ENCODE measurements at places on chromosomes 4 and X.

- no peak for DNase-seq
These were observed 111.7 kb upstream of the RPS6KA3 start for GRCh38 chrX:20378233-20378920.

GRCh38 chr4:143188136-143189088 is 3.7 kb downstream of the USP38 start:
- DNase-seq, result no peak

GRCh38 chr4:48031802-48032525 is 15.4 kb downstream of the NIPAL1 start:
- no peak for DNase-seq

DNA sequence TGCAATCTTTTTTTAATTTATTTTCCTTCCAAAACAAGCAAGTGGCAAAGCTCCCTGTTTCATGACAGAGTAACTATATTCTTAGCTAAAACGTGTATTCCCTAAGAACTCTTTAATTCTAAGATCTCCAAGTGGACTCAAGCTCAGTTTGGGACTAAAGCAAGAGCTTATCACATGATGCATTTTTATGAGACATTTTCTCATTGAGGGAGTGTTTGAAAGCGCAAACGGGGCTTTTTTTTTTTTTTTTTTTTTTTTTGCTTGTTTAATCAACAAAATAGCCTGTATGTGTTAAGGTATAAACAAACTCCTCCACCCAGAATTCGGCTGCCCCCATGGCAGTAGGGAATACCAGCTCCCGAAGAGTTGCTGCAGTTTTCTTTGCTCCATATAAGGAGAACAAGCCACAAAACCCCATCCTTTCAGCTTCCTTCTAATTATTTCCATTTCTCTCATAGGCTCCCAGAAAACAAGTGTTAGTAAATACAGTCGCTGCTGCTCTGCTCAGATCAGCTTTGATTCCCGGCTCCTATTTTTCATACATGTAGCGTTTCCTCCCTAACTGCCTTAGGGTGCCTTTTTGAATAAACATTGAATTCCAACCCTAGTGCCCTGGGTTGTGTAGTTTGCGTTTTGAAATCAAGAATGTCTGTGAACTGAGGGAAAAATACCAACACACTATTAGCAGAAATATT is 669 bp upstream of the PPARGC1A start:
- DNase-seq, result no peak

DNA sequence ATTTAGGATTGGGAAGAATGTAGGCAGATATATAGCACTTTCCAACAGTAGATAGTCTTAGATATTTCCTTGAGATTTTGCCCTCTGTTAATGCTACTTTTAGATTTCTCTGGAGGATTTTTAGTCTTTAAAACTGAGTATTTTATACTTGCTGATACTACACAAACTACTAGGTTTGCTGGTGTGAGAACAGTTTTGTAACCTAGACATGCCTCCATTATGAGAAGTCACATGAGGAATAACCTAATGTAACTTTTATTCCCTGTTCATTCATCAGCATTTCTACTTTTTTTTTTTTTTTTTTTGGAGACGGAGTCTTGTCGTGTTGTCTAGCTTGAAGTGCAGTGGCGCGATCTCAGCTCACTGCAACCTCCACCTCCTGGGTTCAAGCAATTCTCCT is 137.2 kb downstream of the RAPGEF2 start:
- DNase-seq, result no peak

DNA sequence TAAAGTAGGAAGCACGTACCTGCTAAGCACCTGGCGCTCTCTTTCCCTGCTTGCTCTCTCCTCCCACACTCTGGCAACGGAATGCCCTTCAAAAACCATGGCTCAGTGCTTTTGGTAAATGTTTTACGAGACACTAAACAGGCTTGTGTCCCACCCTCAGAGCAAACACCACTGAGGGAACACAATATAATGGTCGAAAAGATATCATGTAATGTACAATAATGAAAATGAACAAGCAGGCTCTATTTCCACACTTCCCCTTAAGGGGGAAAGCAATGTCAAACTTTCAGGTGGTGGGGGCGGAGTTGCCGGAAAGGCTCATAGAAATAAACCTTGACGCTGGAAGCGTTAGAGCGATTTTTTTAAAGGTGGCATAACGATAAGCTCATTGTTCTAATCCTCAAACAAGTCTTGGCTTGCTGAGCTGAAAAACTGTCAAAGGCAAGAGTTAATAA is 115.1 kb downstream of the RBM47 start:
- no peak for DNase-seq

DNA sequence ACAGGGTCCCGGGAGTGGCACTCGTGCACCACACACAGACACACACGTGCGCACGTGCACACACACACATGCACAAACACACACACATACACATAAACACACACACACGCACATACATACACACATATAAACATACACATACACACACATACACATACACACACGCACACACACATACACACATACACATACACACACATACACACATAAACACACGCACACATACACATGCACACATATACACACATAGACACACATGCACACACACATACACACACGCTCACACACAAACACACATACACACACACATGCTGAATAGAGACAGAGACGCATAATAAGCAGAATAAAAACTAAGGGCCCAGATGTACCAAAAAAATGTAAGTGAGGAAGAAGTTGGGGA is 332.2 kb upstream of the CXorf51B start:
- DNase-seq, result no peak

DNA sequence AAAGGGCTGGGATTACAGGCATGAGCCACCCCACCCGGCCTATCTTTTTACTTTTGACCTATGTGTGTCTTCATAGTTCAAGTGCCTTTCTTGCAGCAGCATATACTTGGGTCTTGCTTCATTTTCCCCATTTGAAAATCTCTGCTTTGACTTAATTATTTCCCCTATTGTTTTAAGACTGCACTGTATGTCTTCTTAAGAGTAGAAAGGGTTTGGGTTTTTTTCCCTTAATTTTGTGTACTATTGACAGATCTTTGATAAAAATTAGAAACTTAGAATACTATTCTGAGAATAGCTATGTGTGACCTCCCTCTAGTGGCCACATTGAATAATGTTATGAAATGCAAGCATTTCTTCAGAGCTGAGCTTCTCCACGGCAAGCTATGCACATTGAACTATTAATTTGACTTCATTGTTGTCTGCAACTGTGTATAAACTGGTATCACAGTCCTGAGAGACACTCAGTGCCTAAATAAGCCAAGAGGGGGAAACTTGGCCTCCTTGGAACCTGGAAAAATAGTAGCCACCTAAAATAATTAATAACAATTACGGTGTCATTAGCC is 8.7 kb upstream of the SLC25A4 start:
- DNase-seq, result peak; percentile 30

DNA sequence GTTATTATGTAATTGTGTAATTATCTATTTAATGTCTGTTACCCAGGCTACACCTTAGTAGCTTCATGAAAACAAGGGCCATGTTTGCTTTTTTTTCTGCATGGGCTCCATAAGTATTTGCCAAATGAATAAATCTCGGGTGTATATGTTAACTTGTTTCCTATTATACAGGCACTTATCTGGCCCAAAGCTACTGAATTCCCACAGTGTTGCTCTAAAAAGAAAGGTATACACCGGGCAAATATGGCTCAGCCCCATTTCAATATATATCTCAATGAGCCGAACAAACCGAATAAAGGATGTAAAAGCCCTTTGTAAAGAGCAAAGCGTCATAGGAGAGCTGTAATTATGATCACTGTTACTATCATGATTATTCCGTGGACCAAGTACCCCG is 767 bp downstream of the PAQR3 start:
- DNase-seq, result no peak

DNA sequence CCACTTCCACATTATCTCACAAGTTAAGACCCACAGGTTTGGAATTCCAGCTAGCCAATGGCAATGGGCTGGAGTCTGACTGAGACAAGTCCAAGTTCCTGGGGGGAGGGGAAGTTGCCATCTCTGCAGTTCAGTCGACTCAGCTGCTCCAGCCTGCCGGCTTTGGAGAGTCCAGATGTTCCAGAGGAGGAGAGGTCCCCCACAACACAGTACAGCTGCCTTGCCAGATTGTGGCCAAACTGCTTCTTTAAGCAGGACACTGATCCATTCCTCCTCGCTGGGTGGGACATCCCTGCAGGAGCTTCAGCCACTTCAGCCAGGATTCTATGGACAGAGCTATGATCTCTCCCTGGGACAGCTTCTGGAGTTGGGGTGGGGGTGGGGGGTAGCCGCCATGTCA is 199.2 kb downstream of the EDA start:
- DNase-seq, result no peak

- no peak for DNase-seq
These were observed 14.9 kb downstream of the PNMA6F start for GRCh38 chrX:153306527-153307115.

GRCh38 chr4:5992828-5993321 is 25.4 kb downstream of the C4orf50 start:
- no peak for DNase-seq

GRCh38 chr4:140213749-140214148 is 59.8 kb upstream of the MAML3 start:
- DNase-seq, result no peak

DNA sequence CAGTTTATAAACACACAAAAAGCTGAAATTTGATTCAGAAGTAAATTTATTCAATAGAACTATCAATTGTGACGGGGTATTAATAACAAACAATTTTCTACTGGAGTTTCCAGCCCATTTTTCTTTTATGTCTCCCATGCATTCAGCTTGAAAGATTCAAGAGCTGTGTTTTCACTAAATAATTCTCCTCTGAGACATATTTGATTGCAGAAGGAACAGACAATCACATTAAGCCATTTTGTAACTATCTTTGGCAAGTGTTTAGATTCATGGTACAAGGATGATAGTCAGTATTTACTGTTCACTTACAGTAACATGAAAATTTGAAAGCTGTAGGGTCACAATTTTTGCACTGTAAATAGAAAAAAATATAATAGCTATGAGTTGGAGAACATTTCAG is 198.4 kb upstream of the TACR3 start:
- DNase-seq, result no peak

DNA sequence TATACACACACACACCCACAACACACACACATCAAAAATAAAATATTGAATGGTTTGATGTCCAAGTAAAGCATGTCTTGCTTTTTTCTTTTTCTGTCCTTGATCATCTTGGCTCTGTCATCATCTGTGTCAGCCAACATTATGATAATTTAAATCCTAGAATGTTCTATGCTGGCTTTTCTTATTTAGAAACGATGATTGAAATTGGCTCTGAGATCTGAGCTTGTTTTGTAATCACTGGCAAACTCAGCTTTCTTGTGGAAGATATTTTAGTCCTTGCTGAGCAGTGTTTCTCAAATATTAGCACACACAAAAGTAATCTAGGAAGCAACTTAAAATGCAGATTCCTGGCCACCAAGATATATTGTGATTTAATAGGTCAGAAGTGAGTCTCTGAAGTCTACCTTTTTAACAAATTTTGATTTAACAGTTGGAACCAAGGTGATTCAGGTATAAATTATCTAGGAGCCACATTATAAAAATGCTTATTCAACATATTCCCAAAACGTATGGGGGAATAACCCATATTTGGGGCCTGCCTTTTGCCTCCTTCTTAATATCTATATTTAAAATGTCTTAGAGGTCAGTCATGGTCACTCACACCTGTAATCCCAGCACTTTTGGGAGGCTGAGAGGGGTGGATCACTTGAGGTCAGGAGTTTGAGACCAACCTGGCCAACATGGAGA is 24.0 kb upstream of the DSPP start:
- DNase-seq, result no peak

GRCh38 chr4:141021397-141022110 is 111.7 kb downstream of the RNF150 start:
- no peak for DNase-seq

GRCh38 chr4:62274782-62275181 is 1074.7 kb downstream of the ADGRL3 start:
- no peak for DNase-seq

GRCh38 chr4:2290974-2291704 is 29.2 kb upstream of the MXD4 start:
- DNase-seq, result no peak

DNA sequence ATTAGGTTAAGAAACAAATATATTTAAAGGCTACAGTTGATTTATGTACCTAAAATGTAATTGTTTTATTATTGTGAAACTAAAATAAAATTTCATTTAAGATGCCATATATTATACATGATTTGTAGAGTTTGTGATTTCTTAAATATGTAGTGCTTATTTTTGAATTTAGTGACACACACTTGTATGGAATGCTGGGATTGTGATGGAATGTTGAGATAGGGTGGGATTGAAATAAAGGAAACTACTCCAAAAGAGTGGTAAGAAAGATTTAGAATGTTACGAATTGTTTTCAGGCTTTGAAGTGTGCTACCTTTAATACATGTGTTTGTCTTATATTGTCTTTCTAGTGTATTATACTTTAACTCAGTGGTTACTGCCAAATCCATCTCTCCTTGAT is 330.3 kb upstream of the PITX2 start:
- no peak for DNase-seq

GRCh38 chrX:20029728-20030127 is 38.9 kb upstream of the BCLAF3 start:
- no peak for DNase-seq

DNA sequence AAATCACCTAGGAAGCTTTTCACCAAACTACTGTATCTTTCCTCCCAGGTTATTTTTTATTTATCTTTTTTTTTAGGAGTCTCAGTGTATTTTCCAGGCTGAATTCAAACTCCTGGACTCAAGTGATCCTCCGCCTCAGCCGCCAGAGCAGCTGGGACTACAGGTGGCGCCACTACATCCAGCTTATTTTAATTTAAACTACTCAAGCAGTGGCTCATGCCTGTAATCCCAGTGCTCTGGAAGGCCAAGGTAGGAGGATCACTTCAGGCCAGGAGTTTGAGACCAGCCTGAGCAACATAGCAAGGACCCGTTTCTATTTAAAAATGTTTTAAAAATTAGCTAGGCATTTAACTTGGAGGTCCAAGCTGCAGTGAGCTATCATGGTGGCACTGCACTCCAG is 37.8 kb downstream of the LEF1 start:
- DNase-seq, result no peak

- DNase-seq, result no peak
These were observed 50.5 kb upstream of the OGT start for GRCh38 chrX:71482228-71482958.

- no peak for DNase-seq
These were observed 53.8 kb upstream of the ATXN3L start for GRCh38 chrX:13373431-13374187.

- no peak for DNase-seq
These were observed 72.2 kb downstream of the RASGEF1B start for GRCh38 chr4:81399306-81400086.

- no peak for DNase-seq
These were observed 229.6 kb downstream of the OPHN1 start for GRCh38 chrX:68203646-68204045.

- DNase-seq, result no peak
These were observed 2.9 kb downstream of the ANTXR2 start for GRCh38 chr4:80069837-80070731.

Measured in AG04450 (cell line).